ENCODE measurements at places on chromosomes 7 and 10.

DNA sequence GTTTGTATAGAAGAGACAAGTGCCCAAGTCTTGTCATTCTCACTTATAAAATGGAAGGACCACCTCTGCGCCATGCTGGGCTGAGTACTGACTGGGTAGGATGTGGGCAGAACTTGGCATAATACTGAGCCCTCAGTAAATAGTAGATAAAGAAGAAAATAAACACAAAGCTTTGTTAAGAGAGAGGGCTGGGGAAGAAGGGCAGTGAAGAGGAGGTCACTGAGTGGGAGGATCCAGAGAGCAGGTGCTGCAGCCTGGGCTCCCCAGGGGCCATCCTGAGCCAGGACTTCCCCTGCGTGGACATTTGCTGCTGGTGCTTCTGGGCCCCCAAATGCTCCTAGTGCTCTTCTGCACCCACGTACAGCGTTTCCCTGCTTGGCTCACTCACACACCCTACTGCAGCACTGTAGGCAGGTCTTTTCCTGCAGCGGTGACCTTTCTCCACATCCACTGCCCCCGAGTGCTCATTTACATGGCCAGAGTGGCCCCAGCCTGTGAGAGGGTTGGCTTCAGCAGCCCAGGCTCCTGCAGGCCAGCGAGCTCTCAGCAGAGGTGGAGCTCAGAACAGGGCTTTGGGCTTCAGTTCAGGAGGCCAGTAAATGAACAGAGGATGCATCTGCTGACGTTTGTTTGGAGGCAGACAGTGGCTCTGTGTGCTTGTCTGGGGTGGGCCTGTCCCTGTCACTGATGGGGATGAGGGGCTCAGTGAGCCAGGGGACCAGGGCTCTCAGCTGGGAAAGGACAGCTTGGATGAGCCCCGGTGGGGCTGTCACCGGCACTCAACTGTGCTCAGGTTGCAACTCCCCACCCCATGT is 164.6 kb downstream of the ADARB2 start:
- no peak for DNase-seq

DNA sequence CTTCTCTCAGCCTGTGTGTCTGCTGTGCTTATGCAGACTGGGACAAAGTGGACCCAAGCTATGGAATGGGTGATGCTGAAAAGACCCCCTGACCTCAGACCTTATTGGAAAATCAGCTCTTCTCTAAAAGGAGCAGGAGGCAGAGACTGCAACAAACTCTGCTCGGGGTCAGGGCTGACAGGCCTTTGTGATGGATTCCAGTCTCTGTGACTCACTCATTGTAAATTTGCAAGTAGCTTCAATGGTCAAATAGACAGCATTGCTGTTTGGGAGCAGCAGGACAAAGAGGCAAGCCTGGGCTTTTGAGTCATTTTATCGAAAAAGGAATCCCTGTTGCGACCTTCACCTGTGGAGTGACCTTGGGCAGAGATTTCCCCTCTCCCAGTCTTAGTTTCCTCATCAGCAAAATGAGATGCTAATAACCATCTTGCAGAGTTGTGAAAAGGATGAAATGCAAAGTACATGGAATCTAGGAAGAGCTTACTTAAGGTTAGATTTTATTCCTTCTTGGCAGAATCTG is 26.1 kb upstream of the GPR26 start:
- DNase-seq: no peak

- DNase-seq: peak; percentile 61
Measured at GRCh38 chr7:925601-926000, 28.9 kb downstream of the ADAP1 start.

- DNase-seq: no peak
Measured at GRCh38 chr7:155954550-155955366, 142.5 kb upstream of the SHH start.

GRCh38 chr7:86091369-86091768 is 552.3 kb upstream of the GRM3 start:
- no peak for DNase-seq

DNA sequence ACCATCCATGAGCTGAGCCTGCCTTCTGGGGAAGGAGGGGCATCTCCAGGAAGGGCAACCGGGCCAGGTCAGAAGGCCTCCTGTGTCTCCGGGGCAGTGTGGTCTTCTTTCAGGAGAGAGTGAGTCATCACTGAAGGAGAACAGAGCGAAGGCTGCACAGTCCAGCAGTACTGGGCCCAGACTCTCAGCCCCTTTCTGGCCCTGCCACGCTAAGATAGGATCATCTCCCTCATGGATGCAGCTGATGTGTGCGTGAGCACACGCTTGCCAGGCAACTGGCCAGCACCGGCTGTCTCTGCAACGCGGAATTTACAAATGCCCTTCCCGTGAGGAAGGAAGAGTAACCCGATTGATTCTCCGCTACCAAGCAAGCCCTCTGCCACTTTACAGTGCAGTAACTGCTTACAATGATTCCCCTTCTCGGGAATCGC is 328.2 kb downstream of the TNS3 start:
- no peak for DNase-seq

DNA sequence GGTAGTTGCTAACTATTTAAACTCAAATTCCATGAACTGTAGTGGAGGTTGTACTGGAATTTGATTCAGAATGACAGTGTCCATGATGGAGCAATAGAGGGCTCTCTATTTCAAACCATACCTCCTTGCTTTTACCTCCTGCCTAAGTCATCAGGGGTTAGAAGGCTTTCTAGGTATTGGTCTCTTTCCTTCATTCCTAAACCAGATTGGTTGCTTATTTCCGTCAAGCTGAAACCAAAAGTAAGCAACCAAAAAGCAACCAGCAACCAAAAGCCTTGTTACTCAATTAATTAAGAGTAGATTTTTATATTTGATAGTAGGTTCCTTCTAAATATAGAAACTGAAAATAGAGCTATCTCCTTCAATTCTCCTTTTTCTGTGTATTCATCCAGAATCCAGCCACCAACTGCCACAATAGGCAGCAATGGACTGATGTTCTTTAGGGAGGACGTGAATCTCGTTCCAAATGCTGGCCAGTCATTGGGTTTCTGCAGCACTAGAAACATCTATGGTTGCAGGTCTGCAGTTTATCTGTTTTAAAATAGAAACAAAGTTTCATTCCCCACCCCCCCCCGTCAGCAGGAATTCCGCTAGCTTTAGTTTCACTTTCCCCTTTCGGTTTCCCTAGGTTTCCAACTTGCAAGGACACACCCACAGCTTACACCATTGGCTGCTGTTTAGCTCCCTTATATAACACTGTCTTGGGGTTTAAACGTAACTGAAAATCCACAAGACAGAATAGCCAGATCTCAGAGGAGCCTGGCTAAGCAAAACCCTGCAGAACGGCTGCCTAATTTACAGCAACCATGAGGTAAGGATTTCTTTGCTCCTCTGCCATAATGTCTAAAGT is at the start of gene IFIT1:
Gene IFIT1, plus strand, starts transcription at position 717 of the 850 bp plus-strand sequence. Its CDS starts 90 bp downstream, at position 807.
- DNase-seq: peak; percentile 54

GRCh38 chr7:2864999-2865670 is 21.0 kb upstream of the GNA12 start:
- DNase-seq: peak; percentile 42

DNA sequence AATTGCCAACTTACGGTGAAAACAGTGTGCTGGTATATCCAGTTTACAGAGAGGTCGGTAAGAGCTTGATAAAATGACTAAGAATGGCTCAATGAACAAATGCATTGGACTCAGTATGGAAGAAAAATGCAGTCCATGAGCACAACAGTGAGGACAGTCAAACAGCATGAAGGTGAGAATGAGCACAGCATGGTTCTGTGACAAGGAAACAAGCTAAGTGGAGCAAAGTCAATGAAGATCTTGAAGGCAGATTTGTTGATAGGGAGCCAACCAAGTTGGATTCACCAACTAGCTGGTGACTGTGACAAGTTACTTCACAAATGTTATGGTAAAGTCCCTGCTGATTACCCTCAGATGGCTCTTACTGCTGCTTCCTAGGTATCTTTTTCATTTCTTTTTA is 75.9 kb downstream of the SHOC2 start:
- no peak for DNase-seq

GRCh38 chr7:105677410-105677730 is 96.1 kb upstream of the EFCAB10 start:
- DNase-seq: no peak

- no peak for DNase-seq
Measured at GRCh38 chr7:33921216-33921938, 16.0 kb downstream of the BMPER start.

DNA sequence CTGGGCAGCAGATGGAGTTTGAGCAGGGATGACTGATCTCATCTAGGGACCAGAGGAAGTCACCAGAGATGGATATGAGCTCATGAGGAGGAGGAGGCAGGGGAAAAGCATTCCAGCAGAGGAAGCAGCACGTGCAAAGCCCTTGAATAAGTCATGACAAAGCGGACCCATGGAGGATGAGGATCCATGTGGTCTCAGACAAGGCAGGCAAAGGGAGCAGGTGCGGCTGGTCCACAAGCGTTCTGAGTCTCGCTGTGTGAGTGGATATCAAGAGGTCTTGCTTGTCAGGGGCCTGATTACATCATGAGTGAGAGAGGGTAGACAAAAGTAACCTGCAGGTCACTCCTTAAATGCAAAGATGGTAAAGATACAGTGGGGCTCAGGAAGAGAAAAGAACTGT is 307.6 kb downstream of the GRID1 start:
- DNase-seq: no peak

DNA sequence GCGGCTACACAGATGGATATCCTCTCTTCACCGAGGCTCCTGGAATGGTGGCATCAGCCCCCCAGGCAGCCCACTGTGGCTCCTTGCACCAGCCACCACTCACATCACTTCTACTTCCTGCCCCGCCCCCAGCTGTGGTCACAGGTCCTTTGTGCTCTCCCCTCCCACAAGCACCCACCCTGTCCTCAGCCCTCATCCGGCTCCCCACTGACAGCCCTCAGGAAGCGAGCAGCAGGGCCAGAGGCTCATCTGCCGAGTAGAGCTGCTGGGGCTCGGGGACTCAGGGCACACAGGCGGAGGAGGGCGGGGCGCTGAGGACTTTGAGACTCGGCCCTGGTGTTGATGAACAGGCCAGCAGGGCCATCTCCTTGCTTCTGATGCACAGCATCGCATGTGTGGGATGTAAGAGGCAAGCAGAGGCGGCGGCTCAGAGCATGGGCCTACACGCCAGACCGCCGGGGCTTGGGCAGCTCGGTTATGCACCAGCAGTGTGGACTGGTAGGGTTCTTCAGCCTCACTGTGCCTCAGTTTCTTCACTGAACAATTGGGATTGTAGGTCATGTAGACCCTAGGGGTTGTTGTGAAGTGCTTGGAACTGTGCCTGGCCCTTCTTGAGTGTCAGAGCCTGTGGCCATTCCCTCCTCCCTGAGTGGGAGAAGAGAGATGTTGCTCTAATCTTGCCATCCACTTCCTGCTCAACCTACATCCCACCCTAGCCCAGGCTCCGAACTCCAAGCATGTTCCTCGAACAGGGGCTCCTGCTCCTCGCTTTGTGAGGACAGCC is at the start of gene PRF1:
Gene PRF1, minus strand, starts transcription at position 77 of the 784 bp plus-strand sequence. CDS start 1,839 bp downstream, outside the sequence.
- peak; percentile 88 for DNase-seq

- DNase-seq: no peak
Measured at GRCh38 chr10:58743466-58744115, 230.9 kb downstream of the BICC1 start.

- DNase-seq: no peak
Measured at GRCh38 chr10:48516911-48517310, 88.0 kb downstream of the ARHGAP22 start.

DNA sequence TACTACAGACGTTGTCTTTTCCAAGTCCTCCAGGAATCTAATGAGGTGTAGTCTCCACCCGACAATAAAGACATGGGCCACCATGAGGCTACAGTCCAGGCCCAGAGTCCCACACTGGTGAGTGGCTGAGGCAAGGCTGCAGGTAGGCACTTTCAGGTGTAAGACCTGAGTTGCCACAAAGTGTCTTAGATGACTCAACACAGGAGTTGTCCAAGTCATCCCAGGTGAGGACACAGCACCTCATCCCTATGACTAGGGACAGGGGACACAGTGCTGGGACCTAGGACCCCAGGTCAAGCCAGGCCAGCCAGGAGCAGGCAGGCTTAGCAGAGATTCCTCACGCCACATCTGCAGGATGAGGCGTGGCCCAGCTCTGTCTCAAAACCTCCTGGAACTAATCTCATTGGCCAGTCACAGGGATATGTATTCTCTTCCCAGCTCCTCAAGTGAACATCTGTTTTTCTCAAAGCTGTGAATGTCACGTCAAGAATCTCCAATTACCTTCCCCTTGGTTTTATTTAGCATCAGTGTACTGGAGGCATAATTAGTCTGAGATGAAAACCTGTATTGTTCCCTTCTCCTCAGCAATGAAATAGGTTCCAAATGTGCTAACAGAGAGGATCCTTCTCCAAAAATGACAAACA is 254.6 kb downstream of the GRID1 start:
- DNase-seq: no peak

Measured in T-cell (primary cell).